Activated naive CD4-positive, alpha-beta T cell (primary cell): ENCODE measurements at places on chromosomes 1 and 21.

- DNase-seq: no peak
These were observed 8.3 kb downstream of the CITED4 start for GRCh38 chr1:40853885-40854170.

DNA sequence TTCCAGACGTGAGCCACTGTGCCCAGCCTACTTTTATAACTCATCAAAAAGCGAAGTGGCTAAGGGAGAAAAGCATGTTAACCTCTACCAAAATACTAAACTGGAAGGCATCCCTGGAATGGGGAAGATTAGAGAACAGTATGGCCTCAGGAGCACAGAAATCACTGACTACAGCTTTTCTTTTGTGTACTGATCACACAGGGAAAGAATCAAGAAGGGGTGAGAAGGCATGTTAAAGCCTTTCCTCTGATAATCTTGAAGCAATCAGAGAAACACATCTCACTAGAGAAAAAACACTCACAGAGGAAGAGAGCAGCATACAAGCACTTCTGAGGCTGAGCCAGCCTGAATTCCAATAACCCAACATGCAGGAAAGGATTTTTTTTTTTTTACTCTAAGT, 10.7 kb downstream of the PCAT6 start:
- DNase-seq: no peak

DNA sequence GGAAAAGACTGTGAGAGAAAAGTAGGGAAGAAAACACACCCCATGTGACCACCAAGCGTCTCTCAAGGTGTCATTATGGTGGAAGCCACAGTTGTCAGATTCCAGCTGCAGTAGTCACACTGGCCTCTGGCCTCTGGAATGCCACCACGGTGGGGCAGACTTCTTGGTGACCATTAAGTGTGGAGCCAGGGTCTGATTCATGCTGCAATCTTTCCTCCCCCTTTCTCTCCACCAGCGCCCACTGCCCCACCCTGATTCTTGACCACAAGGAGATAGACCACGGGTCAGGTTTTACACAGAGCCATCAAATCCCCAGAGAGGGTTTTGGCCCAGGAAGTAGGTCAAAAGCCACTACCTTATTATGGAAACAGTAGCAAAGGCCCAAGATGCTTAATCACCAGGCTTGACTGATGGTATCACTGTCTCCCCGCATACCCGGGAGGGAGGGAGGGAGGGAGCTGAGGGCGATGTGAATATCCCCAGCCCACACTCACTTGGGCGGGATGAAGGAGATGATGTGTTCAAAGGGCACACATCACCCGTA, 52.7 kb upstream of the GRHL3 start:
- no peak for DNase-seq

DNA sequence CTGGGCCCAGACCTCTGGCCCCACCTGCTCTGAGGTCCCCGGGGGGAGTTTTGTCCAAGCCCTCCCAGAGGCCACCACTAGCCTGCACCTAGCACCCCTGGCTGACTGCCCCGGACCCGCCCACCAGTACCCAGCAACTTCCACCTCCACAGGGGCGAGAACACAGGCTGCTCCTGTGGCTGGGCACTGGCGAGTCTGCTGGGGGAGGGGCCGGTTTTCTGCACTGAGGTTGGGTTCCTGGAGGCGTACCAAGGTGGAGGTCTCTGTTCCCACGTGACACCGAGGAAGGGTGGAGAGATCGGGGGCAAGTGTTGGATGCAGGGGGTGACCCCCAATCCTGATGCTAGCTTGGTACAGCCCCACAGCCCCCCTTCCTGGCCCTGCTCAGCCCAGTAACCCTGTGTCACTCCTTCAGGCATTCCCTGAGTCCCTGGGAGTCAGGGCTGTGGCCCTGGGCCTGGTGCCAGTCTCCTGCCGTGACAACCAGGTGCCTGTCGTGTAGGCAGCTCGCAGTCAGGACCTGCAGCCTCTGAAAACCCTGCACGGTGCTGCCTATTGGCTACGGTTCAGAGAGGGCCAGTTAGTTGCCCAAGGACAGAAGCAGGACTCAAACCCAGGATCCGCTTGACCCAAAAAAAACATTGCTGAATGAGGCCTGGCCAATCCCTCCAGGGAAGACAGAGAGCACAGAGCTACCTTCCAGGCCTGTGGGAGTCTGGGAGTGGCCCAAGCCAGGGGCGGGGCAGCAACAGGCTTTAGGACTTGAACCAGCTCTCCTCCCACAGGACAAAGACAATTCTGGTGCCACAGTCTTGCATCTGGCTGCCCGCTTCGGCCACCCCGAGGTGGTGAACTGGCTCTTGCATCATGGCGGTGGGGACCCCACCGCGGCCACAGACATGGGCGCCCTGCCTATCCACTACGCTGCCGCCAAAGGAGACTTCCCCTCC, 3.1 kb downstream of the ESPN start:
- DNase-seq: no peak

DNA sequence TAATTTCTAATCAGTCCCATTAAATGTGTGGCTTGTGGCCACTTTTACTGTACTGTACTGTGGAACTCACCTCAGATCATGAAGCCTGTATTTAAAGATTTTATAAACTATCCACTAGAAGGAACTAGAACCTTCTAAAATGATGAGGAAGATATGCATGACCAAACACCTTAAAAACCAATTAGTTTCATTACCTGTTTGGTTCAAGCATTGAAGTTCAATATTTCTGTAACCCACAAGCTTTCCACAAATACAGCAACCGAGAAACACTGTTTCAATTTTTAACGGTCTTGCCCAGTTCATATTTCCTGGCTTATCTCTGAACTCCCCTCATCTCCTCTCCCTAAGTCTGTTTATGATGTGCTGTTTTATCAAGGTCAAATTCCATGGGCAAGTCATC, 264.3 kb upstream of the PLD5 start:
- no peak for DNase-seq

DNA sequence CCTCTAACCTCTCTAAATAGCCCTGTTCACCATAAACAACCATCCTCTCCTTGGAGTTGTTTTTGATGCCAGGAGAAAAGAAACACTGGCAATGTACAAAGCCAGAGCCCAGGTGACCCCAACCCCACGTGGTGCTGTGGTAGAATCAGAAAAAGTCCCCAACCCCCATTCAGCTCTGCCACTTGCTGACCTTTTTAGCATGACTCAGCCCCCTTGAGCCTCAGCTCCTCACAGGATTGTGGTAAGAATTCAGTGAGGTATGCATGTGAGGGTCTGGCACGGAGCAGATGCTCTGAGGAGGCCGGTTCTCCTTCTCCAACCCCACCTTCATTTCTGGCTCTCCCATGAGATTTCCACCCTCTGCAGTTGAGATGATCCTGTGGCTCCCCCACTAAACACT, 11.1 kb upstream of the CHI3L1 start:
- no peak for DNase-seq

- no peak for DNase-seq
These were observed 312.6 kb downstream of the SIPA1L2 start for GRCh38 chr1:232317350-232317749.

DNA sequence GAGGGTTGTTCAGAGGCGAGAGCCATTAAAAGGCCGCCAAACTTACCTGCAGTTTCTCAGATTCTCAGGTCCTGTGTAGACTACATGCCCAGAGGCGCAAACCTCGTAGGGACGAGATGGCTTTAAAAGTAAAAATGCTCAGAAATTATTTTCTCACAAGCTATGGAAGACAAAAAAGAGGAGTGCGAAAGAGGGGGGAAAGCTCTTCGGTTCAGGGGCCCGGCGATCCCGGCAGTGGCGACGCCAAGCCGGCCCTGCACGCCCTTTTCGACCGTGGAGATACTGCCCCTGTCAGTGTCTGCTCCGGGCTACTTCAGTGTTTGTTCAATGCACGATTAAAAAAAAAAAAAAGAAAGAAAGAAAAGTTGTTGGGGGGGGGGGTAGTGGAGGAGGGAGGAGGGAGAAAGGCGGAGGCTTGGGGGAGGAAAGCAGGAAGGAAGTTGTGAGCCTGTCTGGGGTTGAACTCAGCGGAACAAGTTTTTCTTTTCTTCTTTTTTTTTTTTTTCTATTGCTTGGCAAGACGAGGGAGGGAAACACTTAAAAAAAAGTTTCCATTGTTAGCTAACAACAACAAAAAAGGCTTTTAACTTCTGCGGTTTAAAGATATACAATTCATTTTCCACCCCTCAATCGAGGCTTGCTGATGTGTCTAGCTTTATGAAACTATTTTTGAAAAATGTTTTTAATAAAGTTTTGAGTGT, at the start of gene ITPKB:
Gene ITPKB, minus strand, starts transcription at position 288 of the 701 bp plus-strand sequence. CDS start 1,824 bp downstream, outside the sequence.
- no peak for DNase-seq

- DNase-seq: no peak
These were observed 27.4 kb downstream of the PALMD start for GRCh38 chr1:99673315-99673714.

DNA sequence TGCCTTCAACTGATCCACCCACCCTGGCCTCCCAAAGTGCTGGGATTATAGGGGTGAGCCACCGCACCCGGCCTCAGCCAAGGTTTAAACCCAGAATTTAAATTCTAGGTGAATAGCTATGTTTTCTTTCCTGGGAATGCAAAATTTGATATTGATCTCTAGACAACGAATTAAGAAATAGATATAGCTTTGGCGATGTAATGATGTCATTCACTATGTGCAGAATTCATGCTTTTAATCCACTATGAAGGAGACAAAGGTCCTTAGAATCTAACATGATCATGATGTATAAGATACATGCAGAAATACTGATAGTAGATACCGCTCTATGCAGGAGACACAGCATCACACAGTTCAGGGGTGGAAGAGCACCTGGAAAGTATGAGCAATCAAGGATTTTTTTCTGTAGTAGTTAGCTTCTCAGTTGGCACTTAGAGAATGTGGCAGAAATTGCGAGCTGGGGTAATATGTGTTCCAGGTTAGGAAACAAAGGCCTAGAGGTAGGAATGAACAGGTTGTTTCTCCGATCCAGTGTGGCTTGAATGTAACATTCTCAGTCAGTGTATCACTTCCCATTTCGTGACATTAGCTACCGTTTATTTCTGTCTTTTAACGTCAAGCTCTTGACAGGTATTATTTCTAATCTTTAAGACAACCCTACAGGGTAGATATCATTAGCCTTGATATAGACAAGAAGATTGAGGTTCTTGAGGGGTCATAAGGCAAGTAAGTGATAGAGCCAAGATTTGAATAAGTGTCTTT, 3.0 kb upstream of the CEP350 start:
- no peak for DNase-seq

DNA sequence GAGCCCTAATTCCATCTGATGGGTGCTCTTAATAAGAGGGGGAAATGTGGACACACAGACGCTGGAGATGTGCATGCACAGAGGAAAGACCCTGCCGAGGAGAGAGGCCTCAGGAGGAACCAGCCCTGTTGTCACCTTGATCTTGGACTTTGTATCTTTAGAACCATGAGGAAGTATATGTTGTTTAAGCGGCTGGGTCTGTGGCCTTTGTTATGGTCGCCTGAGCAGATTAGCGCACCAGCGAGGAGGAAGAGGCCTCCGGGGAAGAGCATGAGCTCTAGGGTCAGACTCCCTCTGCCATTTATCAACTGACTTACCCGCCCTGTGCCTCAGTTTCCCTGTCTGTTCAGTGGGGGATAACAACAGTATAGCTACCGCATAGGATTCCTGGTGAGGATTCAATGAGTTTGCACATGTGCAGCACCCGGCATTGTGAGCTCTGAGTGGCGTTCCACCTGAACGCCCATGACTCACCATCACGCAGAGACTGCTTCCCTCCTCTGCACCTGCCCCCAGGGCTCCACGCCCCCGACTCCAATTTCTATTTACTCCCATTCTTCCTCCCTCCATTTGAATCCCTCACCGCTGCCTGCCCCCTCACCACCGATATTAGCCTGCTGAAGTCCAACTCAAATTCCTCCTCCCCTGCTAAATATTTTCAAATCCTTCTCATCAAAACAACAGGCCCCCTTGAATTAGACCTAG, 67.2 kb downstream of the ATP5PO start:
- DNase-seq: no peak

DNA sequence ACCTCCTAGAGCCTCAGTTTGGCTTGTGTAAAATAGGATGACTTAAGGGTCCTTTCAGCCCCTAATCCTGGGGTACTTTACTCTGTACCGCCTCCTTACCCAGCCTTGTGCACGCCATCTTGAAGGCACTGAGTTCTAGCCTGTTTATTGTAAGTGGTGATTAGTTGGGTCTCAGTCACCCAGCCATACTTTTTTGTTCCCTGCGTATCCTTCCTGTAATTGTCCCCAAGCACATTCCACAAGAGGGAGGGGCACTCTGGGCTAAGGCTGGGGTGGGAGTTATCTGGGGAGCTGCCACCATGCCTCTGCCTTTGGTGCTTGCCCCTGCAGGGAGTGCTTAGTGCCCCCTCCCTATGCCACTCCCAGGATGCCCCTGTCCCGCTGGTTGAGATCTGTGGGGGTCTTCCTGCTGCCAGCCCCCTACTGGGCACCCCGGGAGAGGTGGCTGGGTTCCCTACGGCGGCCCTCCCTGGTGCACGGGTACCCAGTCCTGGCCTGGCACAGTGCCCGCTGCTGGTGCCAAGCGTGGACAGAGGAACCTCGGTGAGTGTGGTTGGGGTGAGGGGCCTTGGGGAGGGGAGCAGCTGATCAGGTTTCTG, 856 bp downstream of the FDPS start:
- DNase-seq: no peak
